ENCODE measurements at places on chromosomes 6 and 20.

GRCh38 chr6:156131221-156131903, 645.8 kb upstream of the ARID1B start:
- no peak for DNase-seq

DNA sequence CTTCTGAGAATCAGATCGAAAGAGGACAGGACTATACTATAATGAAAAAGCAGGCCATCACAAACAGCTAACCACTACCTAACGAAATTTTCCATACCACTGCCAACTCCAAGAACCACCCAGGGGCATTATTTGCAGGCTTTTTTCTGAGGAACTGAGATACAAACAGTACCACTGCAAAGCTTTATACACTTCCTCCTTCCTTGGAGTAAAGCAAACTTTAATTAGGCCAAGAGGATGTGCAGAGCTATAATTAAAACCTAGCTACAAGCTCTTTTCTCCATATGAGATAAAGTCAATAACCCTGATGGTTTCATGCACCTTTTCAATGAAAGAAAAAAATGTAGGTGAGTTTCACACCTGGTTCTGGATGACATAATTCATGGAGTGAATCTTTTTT, 68.5 kb downstream of the ELOVL5 start:
- DNase-seq: no peak

DNA sequence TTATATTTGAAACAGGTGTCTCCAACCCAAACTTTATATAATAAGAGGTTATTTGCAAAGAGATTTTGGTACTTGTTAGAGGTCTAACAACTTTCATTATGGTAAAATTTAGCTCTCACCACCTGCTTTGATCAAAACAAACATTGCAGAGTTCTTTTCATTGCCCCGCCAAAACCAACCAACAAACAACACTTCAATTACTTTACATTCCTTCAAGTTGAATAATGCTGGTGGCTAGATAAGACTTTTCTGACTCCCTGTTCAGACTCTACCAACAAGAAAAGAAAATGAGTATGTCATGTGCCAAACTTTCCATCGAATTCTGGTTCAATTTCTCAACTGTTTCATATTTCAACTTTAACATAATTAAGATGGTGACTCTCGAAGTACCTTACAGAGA, 311.1 kb downstream of the ADGRG6 start:
- no peak for DNase-seq

GRCh38 chr20:17666481-17666880, 15.6 kb downstream of the RRBP1 start:
- no peak for DNase-seq

DNA sequence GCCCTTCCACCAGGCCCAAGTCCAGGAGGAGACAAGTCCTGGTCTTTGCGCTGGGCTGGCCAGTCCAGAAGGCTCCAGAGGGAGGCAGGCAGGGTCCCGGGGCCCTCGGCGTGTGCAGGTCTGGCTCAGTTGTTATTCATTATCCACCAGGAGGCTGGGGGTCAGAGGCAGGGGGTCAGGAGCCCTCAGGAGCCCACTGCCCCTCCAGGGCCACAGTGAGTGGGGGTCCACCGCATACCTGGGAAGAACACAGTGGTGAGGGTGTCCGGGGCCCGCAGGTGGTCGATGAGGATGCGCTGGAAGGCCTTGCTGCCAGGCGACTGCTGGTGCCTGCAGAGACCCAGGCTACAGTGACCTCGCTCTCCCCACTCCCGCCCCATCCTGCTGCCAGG, 4.4 kb upstream of the C20orf144 start:
- DNase-seq: no peak

DNA sequence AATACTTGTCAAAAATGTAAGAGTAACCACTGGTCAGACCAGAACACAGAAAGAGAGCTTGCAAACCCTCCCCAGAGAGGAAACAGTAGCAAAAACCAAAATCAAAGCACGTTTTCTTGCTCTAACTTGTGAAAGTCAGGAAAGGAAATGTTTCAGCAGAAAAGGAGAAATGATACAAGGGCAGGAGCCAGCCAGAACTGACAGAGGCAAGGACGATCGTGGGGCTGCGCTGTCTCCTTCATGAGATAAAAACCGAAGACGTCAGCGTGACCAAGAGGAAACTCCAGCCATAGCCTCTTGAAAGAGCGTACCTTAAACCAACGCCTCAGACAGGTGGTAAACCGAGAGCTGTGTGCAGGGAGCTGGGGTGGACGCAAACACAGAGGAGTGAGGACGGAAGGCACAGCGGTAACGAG, 27.5 kb downstream of the LAMA5 start:
- DNase-seq: no peak

GRCh38 chr20:4320291-4320690, 304.9 kb upstream of the RNF24 start:
- no peak for DNase-seq

- DNase-seq: peak; percentile 67
Measured at GRCh38 chr20:25178563-25179438, 16.7 kb upstream of the ENTPD6 start.

GRCh38 chr20:16505894-16506293, 67.4 kb downstream of the KIF16B start:
- DNase-seq: no peak

GRCh38 chr6:21914121-21914973, 320.8 kb downstream of the SOX4 start:
- DNase-seq: no peak

DNA sequence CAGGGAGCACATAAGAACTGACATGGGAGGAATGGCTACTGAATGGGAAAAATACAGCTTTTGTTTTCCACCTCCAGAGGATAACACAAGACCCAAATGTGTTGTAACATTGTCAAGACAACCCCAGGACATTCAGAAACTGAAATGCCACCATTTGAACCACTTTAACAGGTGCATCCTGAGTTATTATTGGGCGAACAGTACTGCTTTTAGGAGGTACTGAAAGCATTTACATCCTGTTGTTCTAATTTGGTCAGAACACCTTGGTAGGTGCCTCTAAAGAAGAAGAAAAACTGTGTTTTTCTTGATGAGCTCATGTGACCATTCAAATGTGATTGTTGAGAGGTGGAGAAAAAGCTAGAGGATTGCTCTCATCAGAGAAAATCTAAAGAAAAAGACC, 6.4 kb upstream of the TXNDC5 start:
- DNase-seq: no peak

DNA sequence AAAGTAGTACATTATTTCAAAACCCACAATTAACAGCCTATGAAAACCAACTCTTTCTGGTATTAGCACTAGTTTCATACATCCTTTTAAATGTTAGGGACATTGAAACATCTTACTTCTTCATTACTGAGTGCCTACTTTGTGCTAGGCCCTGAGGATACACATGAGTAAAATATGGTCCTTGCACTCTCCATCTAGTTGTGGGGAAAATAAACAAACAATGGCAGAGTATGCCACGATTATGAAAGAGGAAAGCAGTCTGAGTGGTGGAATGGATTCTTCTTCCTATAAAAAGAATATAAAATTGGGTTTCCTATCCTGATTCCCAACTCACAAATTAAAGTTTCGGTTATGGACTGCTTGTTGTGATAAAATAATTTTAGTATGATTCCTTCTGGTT, 84.9 kb downstream of the ATXN1 start:
- no peak for DNase-seq

DNA sequence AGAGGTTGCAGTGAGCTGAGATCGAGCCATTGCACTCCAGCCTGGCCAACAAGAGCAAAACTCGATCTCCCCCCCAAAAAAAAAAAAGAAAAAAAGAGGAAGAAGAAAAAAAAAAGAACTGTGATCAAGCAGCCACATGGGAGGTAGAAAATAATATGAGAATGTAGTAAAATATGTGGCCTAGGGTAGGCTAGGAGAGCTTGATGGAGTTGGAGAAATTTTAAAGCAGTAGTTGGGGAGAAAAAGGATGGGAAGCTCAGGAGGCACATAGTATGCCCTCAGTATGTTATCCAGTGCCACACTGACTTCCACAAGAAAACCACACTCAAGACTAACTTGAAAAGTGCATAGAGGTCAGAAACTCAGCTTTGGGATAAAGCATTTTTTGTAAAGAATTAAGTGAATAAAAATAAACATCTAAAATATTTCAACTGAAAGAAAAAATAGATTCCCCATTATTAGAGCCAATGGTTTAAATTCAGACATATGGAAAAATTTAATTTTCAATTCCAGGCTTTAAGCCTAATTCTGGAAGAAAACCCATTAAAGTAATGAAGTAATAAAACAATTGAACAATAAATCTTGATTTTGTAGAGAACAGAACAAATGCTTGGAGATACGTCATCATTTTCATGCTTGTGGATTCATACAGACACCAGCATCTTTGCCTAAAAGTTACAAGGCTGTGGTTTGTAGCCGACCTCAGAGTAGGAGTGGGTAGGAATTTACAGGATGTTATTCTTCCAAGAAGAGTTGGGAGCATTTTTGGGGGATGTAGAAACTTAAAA, 34.7 kb downstream of the PLEKHG1 start:
- DNase-seq: no peak

DNA sequence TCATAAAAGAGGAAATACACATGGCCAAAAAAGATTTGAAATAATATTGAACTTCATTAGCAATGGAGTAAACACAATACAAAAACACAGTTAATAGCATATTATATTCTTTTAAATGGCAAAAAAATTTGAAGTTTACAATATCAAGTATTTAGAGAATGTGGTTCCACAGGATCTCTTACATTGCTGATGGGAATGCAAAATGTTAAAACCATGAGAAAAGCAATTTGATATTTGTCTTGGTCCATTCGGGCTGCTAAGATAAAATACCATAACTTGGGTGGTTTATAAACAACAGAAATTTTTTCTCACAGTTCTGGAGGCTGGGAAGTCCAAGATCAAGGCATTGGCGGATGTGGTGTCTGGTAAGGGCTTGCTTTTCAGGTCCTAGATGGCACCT, 154.0 kb upstream of the PLN start:
- no peak for DNase-seq

DNA sequence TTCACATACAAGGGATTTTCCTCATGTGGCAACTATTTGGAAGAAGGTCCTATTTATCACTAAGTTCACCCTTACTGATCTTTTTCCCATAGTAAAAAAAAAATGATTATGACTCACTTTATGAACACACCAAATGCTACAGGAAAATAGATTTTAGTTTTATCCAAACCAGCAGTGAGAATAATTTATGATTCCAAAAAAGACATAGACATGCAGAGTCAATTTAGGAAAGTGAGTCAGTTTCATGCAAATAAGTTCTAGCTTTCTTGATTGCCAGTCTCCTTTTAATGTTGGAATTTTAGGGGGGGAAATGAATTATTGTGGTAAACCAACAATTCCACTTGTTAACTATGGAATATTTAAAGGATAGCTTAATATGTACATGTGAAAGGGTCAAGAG, 64.0 kb upstream of the RNF146 start:
- no peak for DNase-seq

- DNase-seq: no peak
Measured at GRCh38 chr20:358891-359555, 12.1 kb downstream of the NRSN2 start.

DNA sequence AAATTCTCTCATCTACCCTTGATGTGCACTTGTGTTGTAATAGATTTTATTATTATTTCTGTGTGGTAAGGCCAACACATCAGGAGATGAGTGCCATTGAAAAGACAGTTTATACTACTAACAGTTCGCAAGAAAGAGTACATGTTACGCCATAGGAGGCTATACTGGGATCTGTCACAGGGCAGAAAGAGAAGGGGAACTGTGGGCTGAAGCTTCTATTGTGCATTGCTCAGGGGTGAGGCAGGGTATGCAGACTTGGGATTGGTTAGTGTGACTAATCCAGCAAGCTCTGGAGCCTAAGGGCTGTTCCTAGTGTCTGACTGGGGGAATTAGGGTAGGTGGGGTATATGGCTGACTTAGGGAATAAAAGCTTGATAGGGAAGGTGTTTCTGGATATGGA, 50.9 kb downstream of the GPR63 start:
- DNase-seq: no peak

- no peak for DNase-seq
Measured at GRCh38 chr6:143549949-143550268, 38.4 kb upstream of the FUCA2 start.

DNA sequence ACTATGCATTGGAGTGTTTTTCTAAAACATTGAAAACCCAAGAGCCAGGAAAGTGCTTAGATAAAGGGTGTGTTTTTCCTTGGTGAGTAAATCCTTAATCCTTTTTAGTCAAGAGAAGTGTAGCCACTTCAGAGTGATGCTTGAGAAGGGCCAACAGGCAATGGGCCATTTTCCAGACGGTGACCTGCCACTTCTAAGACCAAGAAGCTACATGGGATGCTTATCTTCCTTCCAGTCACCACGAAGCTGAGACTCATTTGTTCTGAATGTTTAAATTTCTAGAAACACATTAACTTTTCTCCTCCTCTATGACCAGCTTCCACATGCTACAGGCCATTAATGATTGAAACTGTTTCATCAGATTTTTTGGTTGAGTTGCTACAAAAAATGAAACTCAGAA, 34.4 kb upstream of the NHSL1 start:
- DNase-seq: no peak

DNA sequence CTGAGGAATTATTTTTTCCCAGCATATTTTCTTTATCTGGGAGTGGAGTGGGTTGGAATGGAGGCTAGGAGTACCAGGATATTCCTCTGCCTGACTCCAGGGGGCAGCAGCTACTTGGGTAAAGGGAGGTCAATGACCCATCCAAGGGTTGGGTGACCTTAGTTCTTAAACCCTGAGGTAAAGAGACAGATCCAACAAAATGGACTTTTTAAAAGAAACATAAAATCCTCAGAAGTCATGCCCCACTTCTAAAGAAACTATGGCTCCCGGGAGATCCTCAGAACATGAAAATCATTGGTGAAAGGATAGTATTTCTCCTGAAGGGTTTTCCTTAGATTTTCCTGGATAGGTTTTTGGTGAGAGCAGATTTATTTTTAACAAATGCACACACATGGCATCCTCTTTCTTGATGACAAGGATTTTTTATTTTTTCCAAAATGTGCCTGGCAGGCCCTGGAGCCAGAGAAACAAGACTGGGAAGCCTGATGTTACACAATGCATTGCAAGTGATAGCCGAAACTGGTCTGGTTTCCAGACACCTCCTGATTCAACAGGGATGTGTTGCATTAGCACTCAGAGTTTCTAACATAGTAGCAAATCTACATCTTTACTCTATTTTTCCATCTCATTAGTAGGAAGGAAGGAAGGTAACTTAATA, 240.9 kb upstream of the BTBD3 start:
- peak; percentile 48 for DNase-seq

GRCh38 chr20:21982559-21982958, 277.1 kb downstream of the PAX1 start:
- DNase-seq: no peak

GRCh38 chr6:168387911-168388310, 53.1 kb upstream of the SMOC2 start:
- no peak for DNase-seq

DNA sequence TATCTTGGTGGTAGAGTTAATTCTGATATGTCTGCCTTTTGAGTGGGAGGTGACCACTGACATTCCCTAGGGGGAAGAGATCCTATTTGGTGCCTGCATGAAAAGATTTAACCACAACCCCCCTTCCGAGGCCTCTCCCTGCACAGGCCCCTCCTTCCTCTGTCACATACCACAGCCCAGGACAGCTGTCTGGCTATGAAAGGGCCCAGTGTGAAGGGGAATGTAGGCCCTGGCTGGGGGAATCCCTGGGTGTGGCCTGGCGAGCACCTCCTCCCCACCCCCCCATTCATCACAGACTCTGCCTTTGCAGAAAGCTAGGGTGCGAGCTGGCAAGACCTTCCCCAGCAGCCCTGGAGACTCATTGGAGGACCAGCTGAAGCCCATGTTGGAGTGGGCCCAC, 27.4 kb upstream of the MAPRE1 start:
- peak; percentile 55 for DNase-seq

Data from hepatic stellate cell (primary cell).